Epithelial cell of proximal tubule (primary cell): ENCODE measurements at places on chromosomes 1 and 21. TPM values are rescaled to one million over a fixed set of nuclear protein-coding genes. Genes with fewer than 3 reads are reported as not detected.

DNA sequence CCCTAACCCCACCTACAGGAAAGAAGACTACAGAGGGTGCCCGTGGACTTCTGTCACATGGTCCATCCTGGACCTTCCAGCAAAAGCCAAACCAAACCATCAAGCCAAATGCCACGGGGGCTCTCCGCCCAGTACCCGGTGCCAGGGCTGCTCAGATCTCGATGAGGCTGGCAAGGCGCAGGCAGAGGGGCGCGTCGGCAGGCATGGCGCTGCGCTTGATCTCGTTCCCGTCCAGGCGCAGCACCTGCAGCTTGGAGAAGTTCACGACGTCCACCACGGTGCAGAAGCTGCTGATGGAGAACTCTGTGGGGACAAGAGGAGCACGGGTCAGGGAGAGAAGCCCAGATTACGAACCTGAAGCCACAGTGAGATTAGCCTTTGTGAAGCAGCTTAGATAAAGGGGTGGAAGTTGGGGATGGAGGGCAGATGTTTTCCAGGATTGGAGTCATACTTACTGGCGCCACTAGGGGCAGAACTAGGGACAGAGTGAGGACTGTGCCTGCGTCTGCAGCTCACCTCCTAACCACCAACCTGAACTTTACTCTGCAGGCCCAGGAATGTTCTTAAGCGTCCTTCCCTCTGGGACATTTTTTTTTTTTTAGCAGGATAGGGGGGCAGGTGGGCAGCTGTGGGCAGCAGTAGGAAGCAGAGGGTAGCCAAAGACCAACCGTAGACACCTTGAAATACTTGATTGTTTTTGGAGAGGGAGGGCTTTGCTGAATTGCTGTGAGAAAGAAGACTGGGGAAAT lies 8.6 kb downstream of the FMOD start:
- no peak for DNase-seq

GRCh38 chr1:209627732-209628196 lies 24.5 kb downstream of the LAMB3 start:
- DNase-seq = no peak

DNA sequence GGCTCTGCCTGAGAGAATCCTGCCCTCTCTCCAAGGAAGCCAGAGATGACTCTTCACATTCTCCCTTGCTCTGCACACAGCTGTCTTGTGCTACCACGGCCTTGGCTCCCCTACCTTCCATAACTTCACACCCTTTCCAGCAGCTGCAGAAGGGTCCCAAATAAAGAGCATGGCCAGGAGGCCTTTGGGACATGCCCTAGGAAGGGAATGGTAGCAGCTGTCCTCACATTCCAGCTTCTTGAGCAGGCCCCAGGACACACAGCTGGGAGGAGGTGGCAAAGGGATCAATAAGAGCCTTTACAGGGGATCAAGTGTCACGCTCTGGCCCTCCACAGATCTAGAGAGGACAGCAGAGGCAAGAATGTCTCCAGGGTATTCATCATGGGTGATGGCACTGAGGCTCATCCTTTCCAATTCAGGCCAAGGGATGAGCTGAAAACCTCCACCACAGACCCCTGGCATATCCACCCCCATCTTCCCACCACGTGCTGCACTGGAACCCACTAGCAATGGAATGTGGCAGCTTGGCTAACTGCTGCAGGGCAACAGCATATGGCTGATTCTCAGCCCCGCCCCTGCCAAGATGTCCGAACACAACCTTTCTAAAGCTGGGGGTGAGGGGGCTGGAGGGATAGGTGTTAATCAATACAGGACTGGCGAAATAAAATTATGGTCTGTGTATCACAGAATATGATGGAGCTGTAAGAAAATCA lies 17.8 kb upstream of the RAB29 start:
- no peak for DNase-seq

DNA sequence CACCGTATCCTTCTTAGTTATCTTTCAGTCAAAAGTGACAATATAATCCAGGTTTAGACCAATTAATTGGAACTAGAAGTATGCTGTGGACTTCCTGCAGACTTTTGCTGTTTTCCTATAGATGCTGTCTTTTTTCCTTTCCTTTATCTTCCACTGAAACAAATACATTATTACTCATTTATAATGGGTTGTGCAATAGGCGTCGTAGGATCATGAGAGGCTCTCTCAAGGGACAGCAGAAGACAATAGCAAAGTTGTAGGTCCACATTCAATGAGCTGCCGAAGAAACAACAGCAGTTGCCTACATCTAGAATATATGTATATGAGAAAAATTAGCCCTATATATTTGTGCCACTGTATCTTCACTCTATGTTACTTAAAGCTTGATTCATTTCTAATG lies 371.6 kb downstream of the AMY1C start:
- DNase-seq = no peak

GRCh38 chr1:181100934-181101333 lies 12.4 kb downstream of the IER5 start:
- DNase-seq = no peak

- DNase-seq = no peak
Measured at GRCh38 chr1:245875581-245876261, 631.4 kb downstream of the SMYD3 start.

DNA sequence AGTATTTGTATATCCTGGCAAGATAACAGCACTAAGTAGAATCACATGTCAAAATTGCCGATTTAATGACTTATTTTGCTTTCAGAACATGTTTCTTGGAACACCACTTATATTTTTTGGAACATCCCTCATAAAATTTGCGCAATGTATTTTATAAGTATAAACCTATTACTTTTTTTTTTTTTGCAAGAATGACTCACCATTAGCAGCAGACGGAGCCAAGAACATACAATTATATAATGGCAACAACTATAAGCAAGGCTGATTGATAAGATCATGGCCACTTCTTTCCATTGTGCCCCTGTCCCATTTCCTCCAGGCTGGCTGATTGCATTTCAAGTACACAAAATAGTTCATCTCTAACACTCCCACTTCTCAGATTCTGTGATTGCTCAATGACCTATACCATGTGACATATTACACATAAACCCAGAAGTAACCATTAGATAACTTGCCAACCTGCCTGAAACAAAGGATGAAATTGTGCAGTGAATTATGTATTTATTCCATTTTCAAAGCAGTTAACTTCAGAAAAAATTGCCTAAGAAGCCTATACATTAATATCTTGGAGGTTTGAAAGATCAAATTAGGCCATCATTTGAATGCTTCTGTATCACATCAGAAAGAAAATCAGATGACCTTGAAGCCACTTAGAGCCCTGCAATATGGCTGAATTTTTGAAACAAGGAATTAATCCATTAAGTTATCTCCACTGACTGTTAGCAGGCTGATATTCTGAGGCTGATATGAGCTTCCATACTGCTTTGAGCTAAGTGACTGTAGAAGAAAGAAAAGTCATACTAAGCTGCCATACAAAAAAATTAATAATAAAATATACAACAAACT lies 77.8 kb upstream of the PRMT6 start:
- no peak for DNase-seq

DNA sequence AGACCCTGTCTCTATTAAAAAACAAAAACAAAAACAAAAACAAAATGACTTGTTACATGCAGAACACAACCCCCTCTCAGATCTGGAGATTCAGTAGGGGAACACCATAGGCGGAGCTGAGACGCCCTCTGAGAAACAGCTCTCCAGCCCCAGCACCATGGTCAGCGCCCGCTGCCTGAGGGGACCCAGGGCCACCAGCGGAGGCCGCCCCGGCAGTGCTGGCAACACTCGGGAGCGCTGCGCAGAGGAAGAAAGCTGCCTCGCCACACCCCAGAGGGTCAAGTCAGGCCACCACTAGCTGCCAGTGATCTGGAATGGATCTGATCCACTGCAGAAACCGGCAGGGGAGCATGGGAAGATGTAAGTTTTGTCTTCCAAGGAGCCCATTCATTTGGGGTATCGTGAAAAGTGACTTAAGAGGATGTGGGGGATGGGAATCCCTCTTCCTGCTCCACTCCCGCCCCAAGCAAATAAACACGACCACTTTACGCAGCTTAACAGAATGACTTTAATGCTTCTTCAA lies 3.1 kb downstream of the ACTA1 start:
- DNase-seq = no peak

DNA sequence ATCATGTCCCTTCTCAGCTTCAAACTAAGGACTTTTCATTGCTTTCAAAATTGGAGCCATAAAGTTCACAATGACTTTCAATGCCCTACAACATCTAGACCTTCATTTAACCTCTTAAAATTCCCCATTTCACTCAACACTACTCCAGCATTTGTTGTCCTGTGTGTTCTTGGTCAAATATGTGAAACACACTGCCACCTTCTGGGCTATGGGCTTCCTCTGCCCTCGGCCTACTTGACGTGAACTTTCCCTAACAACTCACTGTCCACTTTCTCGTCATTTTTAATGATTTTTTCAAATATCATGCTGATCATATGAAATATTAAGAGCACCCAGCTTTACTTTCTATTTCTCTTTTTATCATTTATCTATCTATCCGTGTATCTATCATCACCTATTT lies 2018.4 kb downstream of the NCAM2 start:
- DNase-seq = no peak

- DNase-seq = no peak
Measured at GRCh38 chr1:226960944-226961765, 21.1 kb downstream of the COQ8A start.

DNA sequence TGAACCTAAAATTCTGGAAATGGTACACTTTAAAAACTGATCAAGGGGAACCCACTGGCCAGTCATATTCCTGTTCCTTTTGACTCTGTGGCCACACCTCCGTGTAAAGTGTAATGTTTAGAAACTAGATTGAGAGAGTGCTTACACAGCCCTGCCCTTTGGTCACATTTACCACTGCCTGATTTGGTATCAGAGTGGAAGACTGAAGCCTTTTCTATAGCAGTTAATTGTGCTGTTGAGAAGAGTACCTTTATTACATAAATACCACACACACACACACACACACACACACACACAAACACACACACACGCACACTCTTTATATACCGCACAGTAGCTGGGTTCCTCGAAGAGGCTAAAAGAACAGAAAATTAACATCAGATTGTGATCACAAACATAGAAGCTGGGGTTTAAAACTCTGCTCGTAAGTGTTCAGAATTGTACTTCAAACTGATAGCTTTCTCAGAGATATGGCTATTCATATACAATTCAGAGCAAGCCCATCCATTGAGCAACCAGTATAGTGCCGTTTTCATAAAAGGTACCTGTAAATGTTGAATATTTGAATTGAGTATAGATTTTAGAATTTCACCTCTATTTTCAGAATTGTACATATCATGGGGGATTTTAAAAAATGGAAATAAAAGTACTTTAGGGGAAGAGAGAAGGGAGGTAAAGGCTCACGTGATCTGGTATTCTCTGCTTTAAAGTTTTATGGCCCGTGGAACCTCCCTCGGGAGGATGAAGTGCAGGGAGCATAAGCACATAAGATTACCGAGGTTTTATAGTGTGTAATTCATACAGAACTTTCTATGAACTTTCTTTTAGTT lies 37.5 kb downstream of the CAMTA1 start:
- DNase-seq = no peak

- DNase-seq = no peak
Measured at GRCh38 chr1:57195436-57195941, 228.4 kb downstream of the DAB1 start.

DNA sequence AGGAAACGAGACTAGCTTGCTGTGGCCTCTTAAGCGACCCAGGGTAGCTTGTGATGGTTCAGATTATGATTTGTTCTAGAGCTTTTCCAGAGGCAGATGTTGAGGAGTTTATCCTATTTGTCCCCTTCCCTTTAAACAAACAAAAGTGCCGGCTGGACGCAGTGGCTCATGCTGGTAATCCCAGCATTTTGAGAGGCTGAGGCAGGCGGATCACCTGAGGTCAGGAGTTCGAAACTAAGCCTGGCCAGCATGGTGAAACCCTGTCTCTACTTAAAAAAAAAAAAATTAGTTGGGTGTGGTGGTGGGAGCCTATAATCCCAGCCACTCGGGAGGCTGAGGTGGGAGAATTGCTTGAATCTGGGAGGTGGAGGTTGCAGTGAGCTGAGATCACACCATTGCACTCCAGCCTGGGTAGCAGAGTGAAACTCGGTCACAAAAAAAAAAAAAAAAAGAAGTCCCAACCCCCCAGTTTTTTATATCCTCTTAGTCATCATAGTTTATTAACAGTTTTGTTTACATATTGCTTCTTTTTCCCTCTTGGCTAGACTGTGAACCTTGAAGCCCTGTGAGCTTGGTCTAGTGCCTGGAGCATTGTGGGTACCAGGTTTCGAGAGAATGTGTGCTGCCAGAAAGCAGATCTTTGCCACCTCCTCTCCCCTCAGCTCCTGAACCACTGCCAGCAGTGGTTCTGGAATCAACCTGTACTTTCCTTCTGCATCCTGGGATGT lies 29.8 kb downstream of the MAPKAPK2 start:
- DNase-seq = no peak

- no peak for DNase-seq
Measured at GRCh38 chr1:55309786-55310504, 94.8 kb upstream of the USP24 start.

DNA sequence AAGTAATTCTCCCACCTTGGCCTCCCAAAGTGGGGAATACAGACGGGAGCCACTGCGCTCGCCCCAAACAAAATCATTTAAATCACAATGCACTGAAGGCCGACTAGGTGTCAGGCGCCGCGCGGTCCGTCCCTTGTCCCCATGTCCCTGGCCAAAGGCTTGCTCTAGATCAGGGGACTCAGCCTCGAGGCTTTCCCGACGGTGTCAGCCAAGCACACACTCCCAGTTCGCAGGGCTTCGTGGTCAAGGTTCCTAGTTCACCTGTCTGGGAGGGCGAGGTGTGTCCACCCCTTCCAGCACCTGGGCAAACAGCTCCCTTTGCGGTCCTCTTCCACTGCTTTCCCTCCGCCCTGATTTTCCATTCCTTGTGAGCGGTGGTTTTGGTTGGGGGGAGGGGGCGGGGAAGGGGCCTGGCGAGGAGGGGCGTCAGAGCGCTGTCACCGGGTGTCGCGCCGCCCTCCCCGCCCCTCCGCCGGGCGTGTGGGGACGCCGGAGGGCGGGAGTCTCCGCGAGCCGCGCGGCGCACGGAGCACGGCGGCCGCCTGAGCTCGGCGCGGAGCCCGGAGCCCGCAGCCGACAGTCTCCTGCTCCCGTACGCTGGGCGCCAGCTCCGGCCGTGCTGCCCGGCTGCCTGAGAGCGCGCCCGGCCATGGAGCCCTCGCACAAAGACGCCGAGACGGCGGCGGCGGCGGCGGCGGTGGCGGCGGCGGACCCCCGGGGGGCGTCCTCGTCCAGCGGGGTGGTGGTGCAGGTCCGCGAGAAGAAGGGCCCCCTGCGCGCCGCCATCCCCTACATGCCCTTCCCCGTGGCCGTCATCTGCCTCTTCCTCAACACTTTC lies at the start of gene STUM:
Gene STUM, plus strand, starts transcription at position 509 of the 838 bp plus-strand sequence. Its CDS starts 141 bp downstream, at position 650.
- DNase-seq = no peak

REN gene
- total RNA-seq = 0.12 TPM in 1 of 2 replicates, not detected in the other

DIO1 gene
- total RNA-seq = not detected in 2 replicates

CELSR2 gene
- 8.2 and 14.2 TPM in 2 replicates for total RNA-seq
